ENCODE measurements at places on chromosomes 12 and 14.
A peak's percentile ranks its signal among the peaks of the same experiment; 100 is the strongest.

DNA sequence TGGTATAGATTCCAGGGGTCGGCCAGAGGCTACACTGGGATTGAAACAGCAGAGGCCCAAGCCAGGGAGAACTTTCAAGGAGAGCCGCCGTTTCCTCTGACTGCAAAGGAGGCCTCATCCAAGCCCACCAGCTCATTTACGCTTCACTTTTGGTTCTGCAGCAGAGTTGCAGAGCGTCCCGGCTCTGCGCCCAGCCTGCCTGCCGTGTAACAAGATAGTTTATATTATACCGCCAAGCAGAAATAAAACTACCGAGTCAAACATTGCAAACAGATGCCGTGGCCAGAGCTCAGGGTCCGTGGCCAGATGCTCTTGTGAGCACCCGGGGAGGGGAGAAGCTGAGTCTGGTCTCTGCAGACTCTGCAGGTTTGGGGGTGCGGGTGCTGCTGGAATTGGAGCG lies 60.7 kb upstream of the TBX3 start:
- DNase-seq = no peak

- DNase-seq = no peak
These were observed 298.2 kb downstream of the RPAP3 start for GRCh38 chr12:47407463-47408129.

GRCh38 chr12:64796205-64796845 lies 28.1 kb upstream of the TBC1D30 start:
- DNase-seq = peak; percentile 77

GRCh38 chr14:24064856-24065255 lies 6.5 kb upstream of the CPNE6 start:
- DNase-seq = no peak

DNA sequence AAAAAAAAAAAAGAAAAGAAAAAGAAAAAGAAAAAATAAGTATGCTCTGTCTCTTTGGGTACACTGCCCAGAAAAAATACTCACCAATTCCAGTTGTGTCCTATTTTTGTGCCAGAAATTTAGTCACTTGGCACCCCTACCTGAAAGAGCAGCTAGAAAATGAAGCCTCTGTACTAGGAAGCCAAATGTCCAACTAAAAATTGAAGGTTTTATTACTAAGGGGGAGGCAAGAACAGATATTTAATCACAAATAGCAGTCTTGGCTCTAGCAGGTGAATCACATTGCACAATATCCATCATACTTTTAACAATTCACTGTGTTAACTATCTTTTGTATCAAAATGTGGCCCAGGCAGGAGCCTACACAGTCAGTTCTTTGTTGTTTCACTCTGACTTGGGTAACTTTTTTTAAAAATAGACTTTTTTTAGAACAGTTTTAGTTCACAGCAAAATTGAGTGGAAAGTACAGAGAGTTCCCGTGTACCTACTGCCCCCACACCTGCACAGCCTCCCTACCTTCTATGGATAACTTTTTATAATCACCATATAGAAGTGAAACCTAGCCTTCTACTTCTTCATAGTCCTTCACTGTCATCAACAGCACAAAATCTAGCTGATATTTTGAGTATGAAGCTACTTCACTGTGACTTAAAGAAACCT lies 87.1 kb upstream of the ATF7IP start:
- DNase-seq = no peak

DNA sequence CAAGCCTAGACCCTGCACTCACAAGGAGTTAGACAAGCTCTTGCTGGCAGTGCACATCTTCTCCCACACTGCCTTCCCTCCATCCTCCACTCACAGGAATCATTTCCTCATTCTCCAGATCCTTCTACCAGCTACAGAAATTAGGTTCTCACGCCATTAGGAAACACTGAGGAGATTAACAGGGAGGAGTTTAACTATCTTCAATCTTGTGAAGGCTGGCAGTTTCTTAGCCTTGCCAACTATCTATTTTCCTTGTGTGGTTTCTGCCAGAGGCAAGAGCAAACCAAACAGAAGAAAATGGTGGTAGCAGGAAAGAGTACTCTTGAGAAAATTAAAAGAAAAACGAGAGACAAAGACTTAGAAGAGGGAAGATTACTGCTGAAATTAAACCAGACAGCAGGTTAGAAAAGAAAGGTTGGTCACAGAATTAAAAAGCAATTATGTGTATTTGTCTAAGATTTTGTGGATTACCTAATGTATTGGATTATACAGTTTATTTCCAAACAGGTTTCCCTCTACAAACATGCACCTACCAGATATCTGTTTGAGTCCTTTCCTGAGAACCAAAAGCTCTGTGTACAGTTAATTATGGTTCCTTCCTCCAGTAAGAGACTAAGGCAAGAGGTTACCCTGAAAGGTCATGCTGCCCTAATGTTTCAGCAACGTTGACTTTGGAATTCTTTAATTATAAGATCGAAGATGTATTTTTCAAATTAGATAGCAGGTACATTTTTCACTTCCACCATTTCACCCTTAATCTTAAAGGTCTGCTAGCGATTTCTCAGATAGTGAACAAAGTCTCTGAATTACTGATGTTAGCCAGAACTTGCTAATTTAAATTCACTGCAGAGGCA lies 5.0 kb downstream of the RERG start:
- no peak for DNase-seq

GRCh38 chr12:66154776-66155175 lies 15.0 kb downstream of the TMBIM4 start:
- no peak for DNase-seq

- DNase-seq = no peak
These were observed 94.2 kb downstream of the PLEKHA5 start for GRCh38 chr12:19223695-19224094.

- peak; percentile 39 for DNase-seq
These were observed 102.2 kb downstream of the ERC1 start for GRCh38 chr12:1093166-1093751.
